ENCODE measurements at places on chromosomes 5 and 9.
A peak's percentile ranks its signal among the peaks of the same experiment; 100 is the strongest.

GRCh38 chr9:77954666-77955015 is 77.0 kb downstream of the GNAQ start:
- no peak for DNase-seq

GRCh38 chr5:142544946-142545649 is 140.8 kb downstream of the FGF1 start:
- DNase-seq: no peak

- DNase-seq: no peak
Measured at GRCh38 chr5:169347786-169348185, 46.8 kb upstream of the SLIT3 start.

GRCh38 chr9:86893811-86894490 is 53.4 kb downstream of the GAS1 start:
- no peak for DNase-seq

- DNase-seq: peak; percentile 4
Measured at GRCh38 chr9:113857875-113858274, 18.2 kb upstream of the ZNF618 start.

GRCh38 chr9:76311537-76311936 is 82.7 kb downstream of the RFK start:
- no peak for DNase-seq

DNA sequence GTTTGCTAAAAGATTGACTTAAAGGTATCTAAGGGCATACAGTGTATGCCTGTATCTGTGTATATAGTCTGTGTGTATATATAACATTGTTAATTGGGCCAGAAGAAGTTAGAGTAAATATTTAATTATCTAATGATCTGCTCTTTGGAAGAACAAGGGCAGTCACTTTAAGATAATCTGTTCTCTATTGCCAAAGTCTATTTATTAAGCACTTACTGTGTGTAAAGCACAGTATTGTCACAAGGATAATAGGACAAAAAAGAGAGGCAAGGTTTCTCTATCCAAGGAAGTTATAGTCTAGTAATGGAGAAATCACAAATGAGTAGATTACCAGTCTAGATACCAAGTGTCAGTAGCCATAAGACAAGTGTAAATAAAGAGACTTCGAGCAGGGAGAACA is 51.5 kb downstream of the SV2C start:
- DNase-seq: no peak

DNA sequence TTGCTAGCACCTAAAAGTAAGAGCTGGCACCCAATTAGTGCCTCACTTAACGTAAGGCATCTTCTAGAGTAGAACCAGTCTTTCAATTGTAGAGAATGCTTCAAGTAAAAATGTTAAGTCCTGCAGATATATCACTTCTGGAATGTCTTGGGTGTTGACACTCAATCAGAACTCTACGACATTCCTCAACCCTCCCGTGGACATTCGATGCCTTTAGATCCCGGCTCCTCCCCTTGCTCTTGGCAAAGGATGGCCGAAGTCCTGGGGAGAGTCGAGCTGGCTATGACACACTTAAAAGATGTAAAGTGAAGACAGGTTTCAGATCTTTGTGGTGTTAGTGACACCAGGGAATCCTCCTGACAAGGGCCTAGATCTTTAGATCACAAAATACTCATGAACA is 87.5 kb upstream of the ERCC6L2 start:
- no peak for DNase-seq

DNA sequence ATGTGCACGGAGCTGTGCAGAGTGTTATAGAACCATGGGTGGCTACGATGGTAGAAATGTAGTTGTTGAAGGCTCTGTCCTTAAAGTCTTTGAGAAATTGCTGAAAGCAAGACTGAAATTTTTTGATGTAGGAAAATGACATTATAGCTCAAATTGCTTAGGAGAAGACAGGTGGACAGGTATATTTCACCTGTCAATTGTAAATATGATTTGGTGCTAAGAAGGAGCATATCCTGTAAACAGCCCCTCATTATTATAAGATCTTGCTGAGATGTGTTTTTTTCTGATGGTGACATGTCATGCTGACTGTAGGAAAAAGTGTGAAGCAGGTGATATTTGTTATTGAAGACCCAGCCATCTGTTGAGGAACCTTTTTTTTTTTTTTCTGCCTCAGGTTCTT is 377.9 kb downstream of the PSAT1 start:
- no peak for DNase-seq

DNA sequence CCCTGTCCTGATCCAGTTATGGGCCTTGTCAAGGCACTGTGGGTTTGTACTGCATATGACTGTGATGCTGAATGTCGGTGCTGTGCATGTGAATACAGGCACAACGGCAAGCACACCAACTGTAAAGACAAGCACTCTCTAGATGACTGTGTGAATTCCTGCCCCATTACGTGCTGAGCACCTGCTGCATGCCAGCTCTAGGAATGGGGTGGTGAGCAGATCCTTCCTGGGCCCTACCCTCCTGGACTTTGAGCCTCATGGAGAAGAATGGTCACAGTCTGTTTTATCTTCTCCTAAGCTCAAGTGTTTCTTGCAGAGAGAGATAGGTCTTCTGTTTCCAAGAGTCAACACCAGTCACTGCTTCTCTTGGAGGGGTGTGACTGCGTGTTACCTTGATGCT is 56.0 kb upstream of the RARS1 start:
- no peak for DNase-seq

GRCh38 chr9:114376586-114377445 is 11.0 kb downstream of the AKNA start:
- no peak for DNase-seq

DNA sequence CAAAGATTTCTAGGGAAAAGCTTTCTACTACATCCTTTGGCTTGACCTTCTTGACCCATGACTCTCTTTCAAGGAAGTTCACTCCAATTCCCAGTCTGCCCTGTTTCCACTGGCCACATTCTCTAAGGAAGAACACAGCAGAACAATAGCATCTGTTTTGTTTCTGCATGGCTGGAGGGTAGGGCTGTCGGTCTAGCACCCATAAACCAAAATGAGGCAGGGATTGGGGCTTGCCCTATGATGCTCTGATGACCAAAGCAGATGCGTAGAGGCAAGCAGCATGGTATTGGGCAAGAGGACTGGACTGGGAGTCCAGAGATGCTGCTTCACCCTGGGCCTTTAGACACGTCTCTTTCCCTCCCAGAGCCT is 24.1 kb downstream of the GOLGA2 start:
- no peak for DNase-seq

GRCh38 chr9:111161015-111161415 is 122.7 kb upstream of the LPAR1 start:
- no peak for DNase-seq

GRCh38 chr9:135550344-135550918 is 4.5 kb downstream of the OBP2A start:
- no peak for DNase-seq

- DNase-seq: no peak
Measured at GRCh38 chr5:26553079-26553478, 485.3 kb downstream of the CDH9 start.

DNA sequence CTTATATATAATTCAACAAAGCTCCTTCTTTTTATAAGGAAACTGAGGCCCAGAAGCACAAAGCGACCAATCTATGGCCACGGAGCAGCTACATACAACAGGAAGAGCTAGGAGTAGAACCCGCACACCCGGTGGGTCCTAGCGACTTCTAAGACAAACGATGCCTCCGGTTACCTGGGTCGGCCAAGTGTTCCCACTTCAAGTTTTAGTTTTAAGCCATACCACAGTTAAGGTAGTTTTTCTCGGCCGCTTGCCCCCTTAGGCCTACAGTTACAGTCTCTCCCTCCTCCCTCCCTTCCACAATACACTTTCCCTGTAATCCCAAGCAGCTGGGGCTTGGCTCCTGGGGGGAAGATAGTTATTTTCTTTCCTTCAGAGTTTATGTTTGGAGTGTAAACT is 533 bp downstream of the SREK1IP1 start:
- no peak for DNase-seq

DNA sequence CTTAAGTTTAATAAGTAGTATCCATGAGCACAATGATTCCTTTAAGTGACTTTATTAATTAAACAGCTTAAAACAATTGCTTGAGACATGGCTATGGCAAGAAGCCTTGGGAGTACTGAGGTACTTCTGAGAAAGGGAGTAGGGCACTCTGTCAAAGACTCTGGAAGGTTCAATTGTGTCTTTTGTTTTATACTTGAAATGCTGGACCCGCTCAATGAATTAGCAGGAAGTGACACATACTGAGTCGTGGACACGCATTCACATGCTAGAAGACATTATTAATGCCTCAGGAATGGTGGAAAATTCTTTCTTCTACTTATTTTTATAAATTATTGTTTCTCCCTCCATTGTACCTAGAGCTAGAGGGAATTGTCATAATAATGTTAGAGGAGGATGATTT is 347.3 kb upstream of the ZNF608 start:
- DNase-seq: no peak

DNA sequence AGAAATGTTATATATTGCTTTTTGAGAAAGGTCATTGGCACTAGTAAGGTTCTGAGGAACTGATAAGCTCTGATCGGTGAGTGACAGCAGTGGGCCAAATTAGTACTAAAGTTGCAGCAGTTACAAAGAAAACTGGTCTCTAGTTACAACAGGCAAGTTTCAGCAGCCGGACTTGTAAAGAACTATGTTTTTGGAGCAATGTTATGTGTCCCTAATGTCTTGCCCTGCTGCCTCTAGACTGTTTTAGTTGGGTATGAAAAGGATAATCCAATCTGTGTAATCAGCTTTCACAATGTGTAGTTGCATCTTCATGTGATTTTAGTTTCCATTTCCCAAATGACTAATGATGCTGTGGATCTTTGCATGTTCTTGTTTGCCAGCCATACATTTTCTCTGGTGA is 113.5 kb downstream of the CAMK4 start:
- peak; percentile 15 for DNase-seq

DNA sequence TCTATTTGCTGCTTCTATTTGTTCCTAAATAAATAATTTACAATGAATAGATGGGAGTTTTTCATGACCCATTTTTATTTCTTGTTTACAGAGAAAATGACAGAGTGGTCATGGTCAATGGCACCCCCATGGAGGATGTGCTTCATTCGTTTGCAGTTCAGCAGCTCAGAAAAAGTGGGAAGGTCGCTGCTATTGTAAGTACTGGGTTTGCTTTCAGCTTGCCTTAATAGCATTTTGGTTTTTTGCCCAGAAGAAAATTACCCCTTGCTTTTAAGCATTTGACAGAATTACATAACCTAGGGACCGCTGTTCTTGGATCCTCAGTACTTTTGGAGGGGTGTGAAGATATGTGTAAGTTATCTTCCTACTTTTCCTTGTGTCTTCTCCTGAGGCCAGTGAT is 44.1 kb downstream of the TJP2 start:
- DNase-seq: no peak

GRCh38 chr5:140311011-140311467 is 8.1 kb upstream of the PFDN1 start:
- no peak for DNase-seq

DNA sequence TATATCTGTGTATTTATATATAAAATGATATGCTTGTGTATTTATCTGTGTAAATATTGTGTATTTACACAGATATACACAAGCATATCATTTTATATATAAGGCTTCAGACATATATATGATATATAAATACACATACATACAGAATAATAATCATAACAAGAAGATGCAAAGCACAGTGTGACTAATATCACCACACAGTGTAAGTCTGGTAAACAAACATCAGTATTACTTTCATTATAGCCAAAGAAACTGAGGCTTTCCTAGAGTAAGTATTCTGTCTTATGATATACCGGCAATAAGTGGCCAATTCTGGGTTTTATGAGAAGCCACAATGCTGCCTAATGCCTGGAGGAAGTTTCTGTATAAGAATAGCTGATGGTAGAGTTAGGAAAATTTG is 29.9 kb upstream of the RAPGEF6 start:
- DNase-seq: no peak

DNA sequence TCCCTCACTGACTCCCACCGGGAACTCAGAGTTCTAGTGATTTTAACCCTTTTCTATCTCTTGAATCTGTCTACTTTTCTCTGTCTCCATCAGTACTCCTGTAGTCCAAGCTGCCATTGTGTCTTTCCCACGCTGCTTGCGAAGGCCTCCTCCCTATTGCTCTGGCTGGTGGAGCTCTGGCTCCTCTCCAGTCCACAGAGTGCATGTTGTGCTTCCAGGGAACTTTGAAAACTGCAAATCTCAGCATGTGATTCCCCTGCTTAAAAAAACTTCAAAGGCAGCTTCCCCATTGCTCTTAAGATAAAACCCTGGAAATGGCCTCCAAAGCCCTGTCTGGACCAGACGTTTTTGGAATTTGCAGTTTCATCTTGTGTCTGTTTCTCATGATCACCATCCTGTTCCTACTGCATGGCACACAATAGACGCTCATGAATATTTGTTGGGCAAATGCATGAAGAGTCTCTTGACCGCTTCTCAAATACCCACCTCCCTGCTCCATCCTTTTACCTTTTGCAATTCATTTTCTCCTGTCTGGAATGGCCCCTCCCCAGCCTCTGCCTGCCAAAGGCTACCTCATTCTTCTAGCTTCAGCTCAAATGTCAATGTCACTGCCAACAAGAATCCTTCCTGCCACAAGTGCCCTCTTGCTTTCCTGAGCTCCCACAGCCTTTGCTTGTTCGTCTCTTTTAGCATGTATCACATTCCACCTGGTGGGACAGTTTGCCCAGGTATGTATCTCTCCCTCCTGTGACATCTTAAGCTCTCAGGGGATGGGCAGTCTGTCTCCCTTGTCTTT is 293.2 kb downstream of the ARHGAP26 start:
- no peak for DNase-seq

DNA sequence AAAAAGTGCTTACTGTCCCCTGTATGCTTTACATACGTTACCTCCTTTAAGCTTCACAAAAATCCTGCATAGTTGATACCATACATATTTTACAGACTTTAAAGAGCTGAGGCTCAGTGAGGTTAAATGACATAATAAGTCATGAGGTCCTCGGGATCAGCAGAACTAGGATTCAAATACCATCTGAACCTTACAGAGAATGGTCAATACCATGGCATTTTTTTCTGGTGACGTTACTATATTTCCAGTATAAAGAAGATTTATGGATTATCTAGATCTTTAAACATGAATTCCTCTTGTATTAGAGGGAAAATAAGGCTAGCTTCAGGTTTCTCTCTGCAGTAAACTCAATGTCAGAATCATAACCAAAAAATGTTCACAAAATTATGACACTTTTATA is 153.7 kb upstream of the GPR151 start:
- DNase-seq: no peak

- no peak for DNase-seq
Measured at GRCh38 chr9:71920456-71921189, 9.2 kb downstream of the C9orf85 start.

GRCh38 chr9:7341571-7341970 is 458.0 kb downstream of the DMAC1 start:
- no peak for DNase-seq

GRCh38 chr5:31469886-31470285 is 62.0 kb downstream of the DROSHA start:
- no peak for DNase-seq

DNA sequence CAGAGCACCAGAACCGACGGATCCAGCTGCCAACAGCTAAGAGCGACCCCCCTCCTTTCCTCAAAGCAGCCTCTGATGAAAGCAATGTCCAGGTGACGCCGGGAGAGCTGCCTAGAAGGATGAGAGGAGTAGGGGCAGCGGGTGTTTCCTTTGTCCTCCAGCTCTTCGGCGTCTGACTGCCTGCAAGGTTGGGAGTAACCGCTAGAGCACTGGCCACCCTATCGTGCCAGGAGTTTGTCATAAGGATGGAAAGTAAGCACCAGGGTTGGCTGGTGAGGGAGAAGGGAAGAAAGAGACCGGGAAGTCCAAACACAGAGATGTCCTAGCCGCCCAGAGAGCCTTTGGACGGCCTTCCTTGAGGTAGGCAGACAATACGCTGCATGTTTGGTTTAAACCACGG is 10.8 kb downstream of the MRPL36 start:
- DNase-seq: no peak

All from GM12864 (cell line).